ENCODE measurements at places on chromosomes 13 and 19. TPM values are rescaled to one million over a fixed set of nuclear protein-coding genes. Genes with fewer than 3 reads are reported as not detected.

GRCh38 chr19:7863971-7864689, 10.1 kb downstream of the PRR36 start:
- no peak overlapping the region for H3K4me3 ChIP-seq
- H3K4me1 ChIP-seq = peaks cover 6% of the 10 kb centered on the region
- no peak overlapping the region for H3K27ac ChIP-seq
- DNase-seq = no peak
- no peaks in the 10 kb centered on the region for H3K36me3 ChIP-seq

DNA sequence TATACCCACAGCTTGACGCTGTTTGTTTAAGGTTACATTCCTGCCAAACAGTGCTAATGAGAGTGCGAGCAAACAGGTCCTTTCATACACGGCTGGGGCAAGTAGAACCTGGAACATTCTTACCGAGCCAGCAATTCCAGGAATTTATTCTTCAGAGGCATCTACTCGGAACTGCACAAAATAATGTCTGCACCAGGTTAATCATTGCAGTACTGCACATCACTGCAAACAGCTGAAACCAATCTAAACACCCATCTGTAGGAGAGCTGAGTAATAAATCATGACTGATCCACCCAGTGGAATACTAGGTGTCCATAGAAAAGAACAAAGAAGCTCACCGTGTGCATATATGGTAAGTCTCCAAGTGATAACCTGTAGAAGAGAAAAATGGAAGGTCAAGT, 1.2 kb upstream of the ZNF579 start:
- H3K36me3 ChIP-seq = no peaks in the 10 kb centered on the region
- no peaks in the 10 kb centered on the region for H3K27me3 ChIP-seq
- peaks cover 9% of the 10 kb centered on the region for H3K4me1 ChIP-seq
- H3K27ac ChIP-seq = peak overlapping the region; percentile 64

GRCh38 chr13:56789527-56789926, 351.2 kb upstream of the PRR20A start:
- no peaks in the 10 kb centered on the region for H3K27me3 ChIP-seq
- no peak for DNase-seq

DNA sequence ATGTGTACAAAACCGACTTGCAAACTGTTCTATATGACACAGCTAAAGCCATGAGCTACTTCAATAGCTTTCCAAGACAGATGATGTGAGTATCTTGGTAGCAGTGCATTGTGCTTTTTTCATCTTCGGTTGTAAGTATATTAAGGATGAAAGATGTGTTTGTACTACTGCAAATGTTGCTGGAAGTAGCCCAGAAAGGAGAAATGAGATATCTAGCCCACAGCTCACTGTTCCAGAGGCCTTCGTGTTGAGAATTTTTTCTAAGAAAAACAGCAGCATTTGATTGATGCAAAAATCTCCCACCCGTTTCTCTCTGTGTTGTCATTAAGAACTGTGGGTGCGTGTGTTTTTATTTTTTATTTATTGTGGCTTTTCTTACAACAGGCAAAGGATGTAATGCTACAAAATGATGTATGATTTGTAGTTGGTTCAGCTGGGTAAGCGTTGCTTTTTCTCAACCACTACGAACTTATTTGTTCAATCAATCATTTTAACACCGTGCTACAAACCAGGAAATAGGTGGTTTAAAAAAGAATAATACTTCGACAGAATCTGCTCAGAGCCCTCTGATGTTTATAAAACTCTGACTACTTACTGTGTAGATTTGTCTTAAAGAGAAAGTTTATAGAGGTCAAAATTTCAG, 41.6 kb upstream of the RFC3 start:
- H3K27me3 ChIP-seq = no peaks in the 10 kb centered on the region
- no peaks in the 10 kb centered on the region for H3K36me3 ChIP-seq
- DNase-seq = peak; percentile 10
- H3K4me3 ChIP-seq = no peak overlapping the region
- no peak overlapping the region for H3K27ac ChIP-seq

The ZNF568 gene
- 6.5 TPM for polyA plus RNA-seq

The SELENOW gene
- 530 TPM for polyA plus RNA-seq
